ENCODE measurements at places on chromosomes 3 and 15.

DNA sequence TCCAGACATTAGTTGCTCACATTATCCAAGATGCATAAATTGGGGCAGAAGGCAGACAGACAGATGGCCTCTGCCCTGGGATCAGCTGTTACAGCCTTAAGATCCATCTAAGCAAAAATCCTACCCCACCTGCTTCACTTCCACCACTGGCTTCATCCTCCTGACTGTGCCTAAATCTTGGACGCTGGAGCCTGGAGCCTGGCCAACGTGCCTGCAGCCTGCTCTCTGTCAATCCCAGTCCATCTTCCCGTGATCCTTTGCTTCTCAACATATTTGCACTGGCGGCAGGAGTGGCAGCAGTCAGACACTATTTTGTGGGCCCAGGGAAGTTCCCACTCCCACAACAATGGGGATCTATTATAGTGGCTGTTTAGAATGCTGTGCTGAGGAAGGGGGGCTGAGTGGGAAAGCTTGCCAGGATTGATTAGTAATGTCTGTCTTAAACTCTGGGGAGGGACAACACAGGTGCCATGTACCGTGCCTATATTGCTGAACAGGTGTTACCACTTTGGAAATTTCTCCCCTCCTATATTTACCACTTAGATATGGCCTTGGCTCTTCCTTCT, 121.2 kb downstream of the MEGF11 start:
- H3K36me3 ChIP-seq: no peaks in the 10 kb centered on the region
- H3K4me1 ChIP-seq: peaks cover 2% of the 10 kb centered on the region
- no peak for DNase-seq
- H3K27ac ChIP-seq: no peak overlapping the region
- peaks cover 3% of the 10 kb centered on the region for H3K27me3 ChIP-seq

DNA sequence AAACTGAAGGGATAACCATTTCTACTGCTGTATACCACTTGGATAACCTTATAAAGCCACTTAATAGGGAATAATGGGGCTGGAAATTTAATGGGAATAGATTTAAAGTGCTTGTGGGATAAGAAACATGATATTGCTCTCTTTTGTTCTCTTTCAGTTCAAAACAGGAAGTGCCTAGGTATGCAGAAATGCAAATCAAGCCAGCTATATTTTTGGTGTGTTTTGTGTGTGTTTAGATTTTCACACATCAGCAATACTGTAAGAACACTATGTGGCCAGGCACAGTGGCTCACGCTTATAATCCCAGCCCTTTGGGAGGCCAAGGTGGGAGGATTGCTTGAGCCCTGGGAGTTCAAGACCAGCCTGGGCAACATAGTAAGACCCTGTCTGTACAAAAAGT, 442.3 kb upstream of the TPRG1 start:
- H3K36me3 ChIP-seq: peaks cover 2% of the 10 kb centered on the region
- peaks cover 5% of the 10 kb centered on the region for H3K27me3 ChIP-seq
- peaks cover 20% of the 10 kb centered on the region for H3K4me1 ChIP-seq
- DNase-seq: no peak
- H3K27ac ChIP-seq: no peak overlapping the region

GRCh38 chr15:33198541-33198940, 4.0 kb upstream of the FMN1 start:
- H3K36me3 ChIP-seq: no peaks in the 10 kb centered on the region
- H3K4me3 ChIP-seq: no peak overlapping the region
- H3K4me1 ChIP-seq: peaks cover 33% of the 10 kb centered on the region
- no peak overlapping the region for H3K27ac ChIP-seq
- DNase-seq: no peak

GRCh38 chr3:188215129-188215528, 61.2 kb downstream of the LPP start:
- no peaks in the 10 kb centered on the region for H3K27me3 ChIP-seq
- H3K36me3 ChIP-seq: peaks cover 11% of the 10 kb centered on the region
- no peak for DNase-seq
- H3K27ac ChIP-seq: no peak overlapping the region

- H3K36me3 ChIP-seq: no peaks in the 10 kb centered on the region
- H3K27me3 ChIP-seq: no peaks in the 10 kb centered on the region
- H3K4me1 ChIP-seq: no peaks in the 10 kb centered on the region
- no peak overlapping the region for H3K27ac ChIP-seq
- H3K4me3 ChIP-seq: no peak overlapping the region
Observed at GRCh38 chr3:54433846-54434245, 311.5 kb downstream of the CACNA2D3 start.

DNA sequence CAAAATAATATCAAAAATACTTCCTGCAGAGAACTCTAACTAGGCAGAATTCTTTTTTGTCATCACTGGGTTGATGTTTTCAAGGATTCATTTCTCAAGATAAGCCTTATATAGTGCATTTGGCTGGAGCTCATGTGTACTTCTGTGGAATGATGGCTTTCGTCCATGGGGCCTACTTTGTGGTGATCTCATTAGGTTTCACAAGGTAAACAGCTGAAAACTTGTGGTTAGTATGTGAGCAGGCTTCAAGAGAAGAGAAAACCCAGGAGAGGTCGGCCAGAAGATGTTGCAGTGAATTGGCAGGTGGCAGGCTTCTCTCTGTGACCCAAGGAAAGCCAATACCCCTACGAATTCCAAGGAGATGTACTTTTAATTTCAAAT, 121.4 kb upstream of the PHLDB2 start:
- no peak overlapping the region for H3K4me3 ChIP-seq
- H3K27me3 ChIP-seq: no peaks in the 10 kb centered on the region
- peaks cover 21% of the 10 kb centered on the region for H3K4me1 ChIP-seq
- H3K36me3 ChIP-seq: no peaks in the 10 kb centered on the region
- DNase-seq: no peak

DNA sequence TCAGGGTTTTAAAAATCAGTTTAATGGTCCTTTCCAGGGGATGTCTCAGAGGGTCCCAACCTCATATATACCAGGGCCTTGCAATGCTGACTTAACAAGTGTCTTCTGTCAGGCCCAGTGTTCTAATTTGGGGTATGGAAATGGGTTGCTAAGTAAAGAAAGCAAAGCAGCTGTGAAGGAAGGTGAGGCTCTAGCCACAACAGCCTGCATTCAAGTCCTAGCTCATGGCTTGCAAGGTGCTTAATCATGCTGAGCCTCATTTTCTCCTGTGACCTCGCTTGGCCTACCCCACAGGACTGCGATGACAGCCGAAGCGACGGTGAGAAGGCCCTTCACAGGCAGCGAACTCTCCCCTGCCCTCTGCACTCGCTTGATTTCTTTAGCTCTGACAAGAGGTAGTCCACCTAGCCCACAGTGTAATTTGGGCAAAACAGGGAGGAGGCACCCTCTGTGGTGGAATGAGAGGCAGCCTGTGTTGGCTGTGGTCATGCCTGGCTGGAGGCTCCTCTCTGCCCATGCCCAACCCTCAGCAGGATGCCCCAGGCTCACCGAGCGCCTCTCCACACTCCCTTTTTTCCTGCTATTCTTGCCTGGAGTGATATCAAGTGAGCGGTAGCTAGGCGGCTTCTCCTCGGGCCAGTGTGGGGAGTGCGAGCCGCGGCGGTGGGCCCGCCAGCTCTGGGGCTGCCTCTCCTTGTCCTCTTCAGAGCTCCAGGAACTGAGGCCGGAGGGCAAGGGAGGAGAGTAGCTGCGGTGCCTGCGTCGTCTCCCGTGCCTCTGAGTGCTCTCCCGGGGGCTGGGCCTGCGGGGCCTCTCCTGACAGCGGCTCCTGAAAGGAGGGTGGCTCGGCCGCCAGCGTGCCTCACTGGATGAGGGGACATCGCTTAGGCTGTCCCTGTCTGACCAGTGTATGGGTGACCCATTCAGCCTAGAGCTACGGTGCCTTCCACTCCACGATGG, 29.2 kb downstream of the ILDR1 start:
- DNase-seq: no peak
- H3K27me3 ChIP-seq: no peaks in the 10 kb centered on the region
- H3K27ac ChIP-seq: no peak overlapping the region
- peaks cover 22% of the 10 kb centered on the region for H3K4me1 ChIP-seq
- H3K4me3 ChIP-seq: no peak overlapping the region

GRCh38 chr15:83980637-83981036, 254.9 kb upstream of the GOLGA6L4 start:
- no peak overlapping the region for H3K4me3 ChIP-seq
- H3K4me1 ChIP-seq: peaks cover 2% of the 10 kb centered on the region
- H3K27me3 ChIP-seq: peaks cover 1% of the 10 kb centered on the region
- H3K27ac ChIP-seq: no peak overlapping the region
- DNase-seq: no peak
- no peaks in the 10 kb centered on the region for H3K36me3 ChIP-seq

DNA sequence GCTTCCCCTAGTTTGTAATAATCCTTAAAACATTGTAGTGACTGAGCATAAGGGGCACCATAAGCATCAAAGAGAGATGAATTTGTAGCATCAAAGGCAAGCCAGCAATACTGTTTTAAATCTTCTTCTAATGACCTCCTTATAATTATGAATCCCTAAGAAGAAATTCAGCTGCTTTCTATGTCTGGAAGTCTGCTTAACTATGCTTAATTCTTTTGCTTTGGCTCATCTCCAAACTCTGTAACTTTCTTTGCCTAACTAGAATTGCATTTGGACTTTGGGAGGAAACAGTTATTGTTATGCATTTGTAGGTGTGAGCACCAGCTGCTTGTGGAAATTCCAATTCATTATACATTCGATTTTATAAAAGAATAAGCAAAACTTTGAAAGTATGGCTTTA, 117.7 kb upstream of the SPATA16 start:
- no peaks in the 10 kb centered on the region for H3K36me3 ChIP-seq
- H3K27me3 ChIP-seq: no peaks in the 10 kb centered on the region
- no peak overlapping the region for H3K27ac ChIP-seq
- no peak for DNase-seq
- no peaks in the 10 kb centered on the region for H3K4me1 ChIP-seq
- no peak overlapping the region for H3K4me3 ChIP-seq

GRCh38 chr3:177658354-177658753, 461.1 kb upstream of the TBL1XR1 start:
- H3K27me3 ChIP-seq: no peaks in the 10 kb centered on the region
- DNase-seq: no peak
- H3K27ac ChIP-seq: no peak overlapping the region
- H3K4me1 ChIP-seq: no peaks in the 10 kb centered on the region
- no peaks in the 10 kb centered on the region for H3K36me3 ChIP-seq
- H3K4me3 ChIP-seq: no peak overlapping the region

DNA sequence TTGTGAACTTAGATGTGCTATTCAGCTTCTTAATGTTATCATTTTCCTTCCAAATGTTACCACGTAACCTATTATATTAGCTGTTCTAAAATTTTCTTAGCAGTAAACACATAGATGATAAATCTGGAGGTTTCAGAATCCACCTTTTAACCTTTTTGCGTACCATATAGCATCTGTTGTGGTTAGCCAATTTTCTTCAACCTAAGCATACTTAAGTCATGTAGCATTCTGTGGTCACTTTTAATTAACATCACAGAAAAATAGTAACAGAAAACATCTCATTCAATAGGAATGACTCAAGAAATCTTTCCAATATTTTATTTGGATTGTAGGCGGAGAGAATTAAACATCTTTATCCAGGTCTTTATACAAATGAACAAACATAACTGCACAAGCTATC, 1465.3 kb upstream of the GBE1 start:
- no peak overlapping the region for H3K4me3 ChIP-seq
- no peak overlapping the region for H3K27ac ChIP-seq
- H3K36me3 ChIP-seq: no peaks in the 10 kb centered on the region
- DNase-seq: no peak
- no peaks in the 10 kb centered on the region for H3K27me3 ChIP-seq
- no peaks in the 10 kb centered on the region for H3K4me1 ChIP-seq

DNA sequence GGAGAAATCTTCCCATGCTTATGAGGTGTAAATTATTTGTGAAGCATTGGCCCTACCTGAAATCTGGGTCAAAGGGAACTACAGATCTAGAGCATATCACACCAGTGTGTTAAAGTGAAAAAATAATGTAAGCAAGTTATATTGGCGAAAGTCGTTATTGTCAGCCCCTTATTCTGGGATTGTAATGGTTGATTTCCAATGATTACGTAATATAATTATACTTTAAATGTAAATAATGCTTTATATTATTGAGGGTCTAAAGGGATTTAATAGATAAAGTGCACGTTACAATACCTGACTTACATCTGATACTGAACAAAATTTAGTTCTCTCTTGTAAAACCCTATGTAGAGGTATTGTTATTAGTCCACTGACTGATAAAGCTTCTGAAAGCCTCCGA, 101.2 kb downstream of the NEO1 start:
- peaks cover 2% of the 10 kb centered on the region for H3K4me1 ChIP-seq
- H3K27me3 ChIP-seq: no peaks in the 10 kb centered on the region

- DNase-seq: no peak
- H3K27me3 ChIP-seq: peaks cover 7% of the 10 kb centered on the region
- H3K4me1 ChIP-seq: no peaks in the 10 kb centered on the region
- H3K36me3 ChIP-seq: no peaks in the 10 kb centered on the region
Observed at GRCh38 chr15:88238618-88239430, 17.7 kb downstream of the NTRK3 start.

DNA sequence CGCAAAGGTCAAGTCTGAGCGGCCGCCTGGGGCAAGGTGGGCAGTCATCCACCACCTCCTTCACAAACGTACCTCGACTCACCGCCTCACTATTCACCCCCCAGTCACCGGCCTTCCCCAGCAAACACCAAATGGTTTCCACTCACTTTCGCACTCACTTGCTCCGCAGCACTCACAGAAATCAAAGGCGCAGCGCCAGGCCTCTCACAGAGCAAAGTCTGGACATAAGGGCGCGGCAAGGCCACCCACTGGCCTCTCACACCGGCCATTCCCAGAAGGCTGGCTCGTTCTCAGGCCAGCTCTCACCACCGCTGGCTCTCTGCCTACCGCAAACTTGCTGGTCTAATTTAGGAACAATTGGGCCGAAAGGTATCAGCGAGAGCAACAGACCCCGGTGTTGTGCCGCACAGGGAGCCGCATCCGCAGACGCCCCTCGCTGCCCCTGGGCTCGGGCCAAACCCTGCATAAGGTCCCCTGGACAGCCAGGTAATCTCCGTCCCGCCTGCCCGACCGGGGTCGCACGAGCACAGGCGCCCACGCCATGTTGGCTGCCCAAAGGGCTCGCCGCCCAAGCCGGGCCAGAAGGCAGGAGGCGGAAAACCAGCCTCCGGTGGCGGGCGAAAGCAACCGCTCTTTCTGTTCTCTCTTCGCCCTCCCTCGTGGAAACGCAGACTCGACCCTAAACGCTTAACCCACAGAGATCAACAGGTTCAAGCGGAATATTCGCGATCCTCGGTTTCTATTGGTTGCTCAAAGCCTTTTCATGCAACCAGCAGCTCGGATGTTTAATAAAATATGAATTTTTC, 2.9 kb downstream of the SHOX2 start:
- DNase-seq: no peak
- H3K36me3 ChIP-seq: peaks cover 1% of the 10 kb centered on the region
- peaks cover 94% of the 10 kb centered on the region for H3K27me3 ChIP-seq
- peaks cover 28% of the 10 kb centered on the region for H3K4me1 ChIP-seq

GRCh38 chr15:75584121-75584520, 5.0 kb upstream of the PTPN9 start:
- peaks cover 11% of the 10 kb centered on the region for H3K4me1 ChIP-seq
- no peaks in the 10 kb centered on the region for H3K27me3 ChIP-seq
- H3K27ac ChIP-seq: no peak overlapping the region
- no peak for DNase-seq
- no peak overlapping the region for H3K4me3 ChIP-seq

DNA sequence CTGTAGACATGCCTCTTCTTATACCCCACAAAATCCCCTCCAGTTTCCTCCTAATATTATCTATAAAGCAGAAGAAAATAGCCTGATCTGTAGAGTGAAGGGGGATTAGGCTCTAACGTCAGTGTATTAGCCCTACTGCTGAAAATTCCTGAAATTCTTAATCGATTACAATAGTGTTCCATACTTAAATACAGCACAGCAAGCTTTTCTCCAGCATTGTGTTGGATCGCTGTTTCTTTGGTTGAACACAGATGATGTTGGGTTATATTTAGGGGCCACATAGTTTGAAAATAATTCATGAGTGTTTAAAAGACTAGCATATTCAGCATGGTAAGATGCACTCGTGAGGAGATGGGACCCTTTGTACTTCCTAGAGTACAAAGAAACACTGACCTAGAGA, 52.5 kb downstream of the PIAS1 start:
- no peak overlapping the region for H3K27ac ChIP-seq
- peaks cover 28% of the 10 kb centered on the region for H3K36me3 ChIP-seq
- DNase-seq: no peak
- no peak overlapping the region for H3K4me3 ChIP-seq
